NAMALWA (cell line): ENCODE measurements at places on chromosomes 6 and 20.
A peak's percentile ranks its signal among the peaks of the same experiment; 100 is the strongest.

- DNase-seq: no peak
Observed at GRCh38 chr20:54995011-54995410, 519.6 kb downstream of the DOK5 start.

DNA sequence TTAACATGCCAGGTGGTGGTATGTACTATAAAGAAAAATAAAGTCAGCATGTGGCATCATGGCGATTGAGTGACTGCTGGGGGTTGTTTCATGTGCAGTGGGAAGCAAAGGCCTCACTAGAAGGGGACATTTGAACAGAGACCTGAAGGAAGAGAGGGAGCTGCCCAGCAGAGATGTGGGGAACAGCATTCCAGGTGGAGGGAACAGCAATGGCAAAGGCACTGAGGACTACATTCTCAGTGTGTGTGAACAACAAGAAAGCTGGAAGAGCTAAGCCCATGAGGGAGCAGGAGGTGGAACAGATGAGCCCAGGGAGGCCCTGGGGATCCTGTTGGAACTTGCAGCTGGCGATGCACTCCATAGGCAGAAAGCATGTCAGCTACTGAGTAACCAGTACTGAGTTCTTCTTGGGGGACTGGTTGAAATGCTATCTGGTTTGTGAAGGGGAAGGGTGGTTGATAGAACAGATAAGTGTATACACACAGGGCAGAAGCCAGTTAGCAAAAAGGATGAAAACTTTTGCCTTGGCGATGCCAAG is 29.2 kb downstream of the NOX3 start:
- no peak for DNase-seq

- peak; percentile 14 for DNase-seq
Observed at GRCh38 chr20:61230166-61230565, 21.9 kb upstream of the CDH4 start.

- no peak for DNase-seq
Observed at GRCh38 chr20:1964061-1964460, 29.8 kb downstream of the PDYN start.

GRCh38 chr6:53095716-53096115 is 30.5 kb downstream of the FBXO9 start:
- DNase-seq: no peak

- DNase-seq: no peak
Observed at GRCh38 chr6:6927521-6928361, 180.0 kb upstream of the RREB1 start.

DNA sequence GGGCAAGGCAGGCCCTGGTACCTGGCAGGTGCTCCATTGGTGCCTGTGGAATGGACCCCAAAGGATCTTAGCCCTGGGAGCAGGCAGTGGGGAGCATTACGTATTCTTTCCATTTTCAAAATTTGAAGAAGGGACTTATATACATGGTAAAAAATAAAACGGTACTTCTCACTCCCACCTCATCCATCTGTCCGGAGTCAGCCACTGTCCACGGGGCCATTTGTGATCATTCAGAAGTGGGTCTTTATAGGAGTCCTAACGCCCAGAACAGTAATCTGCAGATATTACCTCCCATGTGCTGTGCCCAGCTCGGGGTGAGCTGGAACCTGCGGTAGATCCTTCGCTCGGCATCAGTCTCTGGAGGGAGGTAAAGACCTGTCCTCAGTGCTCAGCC is 110.4 kb downstream of the SYCP2 start:
- no peak for DNase-seq

GRCh38 chr6:167441715-167442206 is 116.9 kb downstream of the TTLL2 start:
- DNase-seq: no peak

- no peak for DNase-seq
Observed at GRCh38 chr6:2185466-2185865, 59.9 kb downstream of the GMDS start.

GRCh38 chr6:45650524-45651135 is 272.9 kb upstream of the SUPT3H start:
- no peak for DNase-seq

DNA sequence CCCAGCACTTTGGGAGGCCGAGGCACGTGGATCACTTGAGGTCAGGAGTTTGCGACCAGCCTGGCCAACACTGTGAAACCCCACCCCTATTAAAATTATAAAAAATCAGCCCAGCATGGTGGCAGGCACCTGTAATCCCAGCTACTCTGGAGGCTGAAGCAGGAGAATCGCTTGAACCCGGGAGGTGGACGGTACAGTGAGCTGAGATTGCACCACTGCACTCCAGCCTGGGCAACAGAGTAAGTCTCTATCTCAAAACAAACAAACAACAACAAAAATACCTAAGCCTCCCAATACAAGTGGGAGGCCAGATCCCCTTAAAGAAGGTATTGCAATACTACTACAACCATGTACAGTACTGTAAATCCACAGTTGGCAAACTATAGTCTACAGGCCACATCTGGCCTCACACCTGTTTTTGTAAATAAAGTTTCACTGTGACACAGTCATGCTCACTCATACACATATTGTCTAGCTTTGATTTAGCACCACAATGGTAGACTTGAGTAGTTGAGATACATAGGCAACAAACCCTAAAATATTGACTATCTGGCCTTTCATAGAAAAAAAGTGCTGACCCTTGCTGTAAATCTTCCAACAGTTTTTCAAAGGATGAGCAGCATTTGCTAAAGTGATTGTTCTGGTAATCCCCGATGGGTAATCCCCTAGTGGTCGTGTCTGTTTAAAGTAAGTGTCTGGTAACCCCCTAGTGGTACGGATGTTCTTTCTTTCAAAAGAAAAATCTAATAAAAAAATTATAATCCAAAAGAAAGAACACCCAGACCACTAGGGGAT is 202.0 kb downstream of the RNGTT start:
- peak; percentile 82 for DNase-seq

DNA sequence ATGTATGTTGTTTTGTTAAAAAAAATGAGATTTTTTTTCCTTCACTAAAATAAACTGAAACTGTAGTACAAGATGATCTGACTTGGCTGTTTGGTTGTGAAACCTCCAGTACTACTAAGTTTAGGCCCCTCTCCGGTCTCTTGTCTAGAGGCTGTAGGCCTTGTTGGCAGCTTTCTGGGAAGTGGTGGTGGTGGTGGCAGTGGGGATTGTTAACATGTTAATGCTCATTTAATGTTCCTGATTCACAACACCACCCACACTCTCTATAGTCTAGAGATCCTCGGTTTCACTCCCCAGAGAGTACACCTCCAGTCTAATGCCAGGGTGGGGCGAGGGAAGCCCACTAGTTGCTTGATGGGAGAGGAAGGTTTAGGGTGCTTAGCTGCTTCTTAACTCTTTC is 24.1 kb downstream of the STK4 start:
- DNase-seq: no peak

GRCh38 chr6:79946272-79947190 is 822 bp downstream of the ELOVL4 start:
- DNase-seq: peak; percentile 44

- no peak for DNase-seq
Observed at GRCh38 chr6:146028851-146029572, at the start of gene GRM1. Gene GRM1, plus strand, starts transcription at chr6:146029062. Its CDS starts 456 bp downstream, at chr6:146029518.

DNA sequence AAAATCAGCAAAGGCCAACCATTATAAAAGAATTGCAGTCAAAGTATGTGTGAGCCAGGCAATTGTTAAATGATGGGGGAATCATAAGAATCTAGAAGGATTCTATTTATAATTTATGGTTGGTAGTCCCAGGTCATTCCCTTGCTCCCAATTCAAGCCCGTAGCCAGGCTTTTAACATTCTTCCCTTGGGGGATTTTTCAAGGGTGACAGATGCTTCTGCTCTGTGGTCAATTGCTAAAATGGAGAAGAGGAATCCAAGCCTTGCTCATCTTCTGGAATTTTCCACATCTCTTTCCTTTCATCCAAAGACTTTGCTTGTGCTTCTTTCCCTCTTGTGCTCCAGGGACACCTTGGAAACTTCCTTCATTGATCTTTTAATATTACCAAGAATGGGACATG is 18.0 kb upstream of the BCAS1 start:
- no peak for DNase-seq

GRCh38 chr20:40503119-40503518 is 185.9 kb downstream of the MAFB start:
- DNase-seq: no peak

DNA sequence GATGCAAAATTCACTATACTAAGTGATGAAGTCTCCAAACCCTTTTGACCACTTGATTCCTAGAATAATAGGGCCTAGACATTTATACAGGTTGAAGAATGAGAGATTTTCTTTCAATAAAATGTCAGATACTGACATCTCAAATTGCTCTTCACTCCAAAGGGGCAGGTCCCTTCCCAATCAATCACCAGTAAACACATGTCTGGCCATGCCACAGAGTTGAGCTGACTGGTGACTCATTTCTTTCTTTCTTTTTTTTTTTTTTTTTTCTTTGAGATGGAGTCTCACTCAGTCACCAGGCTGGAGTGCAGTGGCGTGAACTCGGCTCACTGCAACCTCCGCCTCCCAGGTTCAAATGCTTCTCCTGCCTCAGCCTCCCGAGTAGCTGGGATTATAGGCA is 388.6 kb upstream of the BTBD3 start:
- DNase-seq: no peak

- DNase-seq: no peak
Observed at GRCh38 chr20:38581013-38581412, at the start of gene ADIG. Gene ADIG, plus strand, starts transcription at chr20:38581197. Its CDS starts 54 bp downstream, at chr20:38581251.

DNA sequence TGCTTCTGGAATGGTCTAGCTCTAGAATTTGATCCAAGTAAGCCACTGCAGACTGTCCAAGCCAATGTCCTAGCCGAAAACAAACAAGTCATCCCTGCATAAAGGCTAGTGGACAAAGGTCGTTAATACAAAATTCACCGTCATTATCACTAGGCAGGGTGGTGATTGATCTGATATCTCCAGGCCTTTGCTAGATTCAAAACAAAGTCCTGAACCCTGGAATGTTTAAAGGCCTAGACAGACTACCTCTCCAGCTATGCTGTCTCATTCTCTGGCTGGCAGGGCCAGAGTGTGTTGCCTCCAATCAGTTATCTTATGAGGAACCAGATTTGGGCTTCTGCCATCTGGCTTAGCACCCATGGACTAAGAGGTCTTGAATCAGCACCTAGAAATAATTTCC is 38.3 kb downstream of the MAP7 start:
- no peak for DNase-seq

DNA sequence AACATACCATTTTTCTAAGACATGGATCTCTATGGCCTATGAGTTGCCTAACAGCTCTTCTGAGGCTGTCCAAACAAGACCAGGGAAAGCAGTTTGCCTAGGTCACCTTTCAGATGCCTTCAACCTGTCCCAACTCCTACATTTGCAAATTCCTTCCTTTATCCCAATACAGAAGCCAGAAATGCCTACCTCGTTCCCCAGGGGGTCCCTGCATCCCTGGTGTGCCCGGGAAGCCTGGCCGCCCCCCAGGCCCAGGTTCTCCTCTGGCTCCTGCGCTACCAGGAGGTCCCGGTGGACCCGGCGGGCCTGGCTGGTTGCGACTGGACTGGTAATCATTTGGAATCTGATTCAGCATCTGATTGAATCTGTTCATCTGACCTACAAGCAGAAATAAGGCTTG is 115.9 kb downstream of the COL12A1 start:
- no peak for DNase-seq

- no peak for DNase-seq
Observed at GRCh38 chr20:37209661-37210314, 30.4 kb upstream of the MROH8 start.

GRCh38 chr20:1331101-1331500 is 2.2 kb upstream of the SDCBP2 start:
- DNase-seq: no peak

DNA sequence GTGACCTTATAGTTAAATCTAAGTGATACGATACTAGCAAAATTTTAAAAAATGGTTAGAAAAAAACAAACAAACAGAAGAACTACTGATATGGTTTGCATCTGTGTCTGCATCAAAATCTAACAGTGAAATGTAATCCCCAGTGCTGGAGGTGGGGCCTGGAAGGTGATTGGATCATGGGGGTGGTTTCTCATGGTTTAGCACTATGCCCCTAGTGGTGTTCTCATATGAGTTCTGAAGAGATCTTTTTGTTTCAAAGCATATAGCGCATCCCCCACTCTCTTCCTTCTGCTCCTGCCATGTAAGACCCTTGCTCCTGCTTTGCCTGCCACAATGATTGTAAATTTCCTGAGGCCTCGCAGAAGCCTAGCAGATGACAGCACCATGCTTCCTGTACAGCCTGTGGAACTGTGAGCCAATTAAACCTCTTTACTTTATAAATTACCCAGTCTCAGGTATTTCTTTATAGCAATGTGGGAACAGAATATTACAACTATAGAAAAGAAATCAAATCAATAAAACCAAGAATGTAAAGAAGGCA is 5.4 kb downstream of the FBXL4 start:
- peak; percentile 49 for DNase-seq

- DNase-seq: no peak
Observed at GRCh38 chr6:141133836-141134235, 998.9 kb upstream of the GJE1 start.

DNA sequence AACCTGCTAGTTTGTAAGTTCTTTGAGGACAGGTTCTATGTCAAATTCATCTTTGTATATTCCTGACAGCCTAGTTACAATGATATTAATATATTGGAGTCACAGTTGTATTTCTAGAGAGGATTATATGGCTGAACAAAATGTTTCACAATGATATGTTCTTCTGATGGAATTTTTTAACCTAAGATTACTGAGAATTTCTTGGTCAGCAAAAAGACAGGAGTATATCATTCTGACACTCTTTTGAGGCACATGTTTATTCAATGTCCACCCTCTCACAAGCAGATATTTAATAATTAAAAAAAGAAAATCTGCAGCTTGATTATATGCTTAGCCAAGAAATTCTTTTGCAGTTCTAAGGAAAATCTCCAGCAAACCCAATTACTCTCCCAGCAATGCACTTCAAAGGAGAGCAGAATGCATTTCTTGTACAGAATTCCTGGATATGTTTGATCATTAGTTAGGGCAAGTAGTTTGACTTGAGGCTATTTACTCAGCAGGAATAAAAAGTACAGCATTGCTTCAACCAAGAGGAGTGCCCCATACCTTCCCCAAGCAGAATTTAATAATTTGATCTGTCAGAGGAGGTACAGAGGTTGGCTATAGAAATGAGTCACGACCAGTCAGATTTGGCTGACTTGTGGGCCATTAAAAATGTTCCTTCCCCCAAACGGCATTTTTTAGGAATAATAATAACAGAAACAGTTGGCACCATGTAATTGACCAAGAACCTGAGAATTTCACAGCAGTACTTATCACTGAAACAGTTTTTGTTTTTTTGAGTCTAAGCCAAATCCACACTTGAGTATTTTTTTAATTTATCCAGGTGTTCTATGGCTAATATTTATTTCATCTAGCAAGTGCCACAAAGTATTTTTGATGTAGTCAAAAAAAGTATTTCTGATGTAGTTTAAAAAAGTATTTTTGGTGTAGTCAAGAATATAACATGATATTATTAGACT is 508.1 kb upstream of the FLRT3 start:
- no peak for DNase-seq

- DNase-seq: no peak
Observed at GRCh38 chr6:16713597-16713996, 47.7 kb downstream of the ATXN1 start.

DNA sequence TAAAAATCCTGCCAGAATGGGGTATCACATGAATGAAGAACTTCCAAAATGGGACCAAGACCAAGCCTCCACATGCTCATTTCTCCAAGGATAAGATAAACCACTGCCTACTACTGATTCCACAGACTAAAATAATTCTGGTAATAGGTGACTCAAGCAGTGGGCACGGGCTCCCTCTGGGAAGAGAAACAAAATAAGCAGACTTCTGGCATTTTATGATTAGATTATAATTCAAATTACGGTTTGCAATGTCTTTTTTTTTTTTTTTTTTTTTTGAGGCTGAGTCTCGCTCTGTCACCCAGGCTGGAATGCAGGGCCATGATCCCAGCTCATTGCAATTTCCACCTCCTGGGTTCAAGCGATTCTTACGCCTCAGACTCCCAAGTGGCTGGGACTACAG is 16.0 kb downstream of the UQCC1 start:
- DNase-seq: no peak
